ENCODE measurements at places on chromosomes 13 and 19.
A peak's percentile ranks its signal among the peaks of the same experiment; 100 is the strongest.

- DNase-seq, result no peak
Observed at GRCh38 chr19:8506402-8506957, 4.0 kb upstream of the PRAM1 start.

GRCh38 chr19:27936139-27936538 lies 1276.8 kb downstream of the UQCRFS1 start:
- DNase-seq, result no peak

DNA sequence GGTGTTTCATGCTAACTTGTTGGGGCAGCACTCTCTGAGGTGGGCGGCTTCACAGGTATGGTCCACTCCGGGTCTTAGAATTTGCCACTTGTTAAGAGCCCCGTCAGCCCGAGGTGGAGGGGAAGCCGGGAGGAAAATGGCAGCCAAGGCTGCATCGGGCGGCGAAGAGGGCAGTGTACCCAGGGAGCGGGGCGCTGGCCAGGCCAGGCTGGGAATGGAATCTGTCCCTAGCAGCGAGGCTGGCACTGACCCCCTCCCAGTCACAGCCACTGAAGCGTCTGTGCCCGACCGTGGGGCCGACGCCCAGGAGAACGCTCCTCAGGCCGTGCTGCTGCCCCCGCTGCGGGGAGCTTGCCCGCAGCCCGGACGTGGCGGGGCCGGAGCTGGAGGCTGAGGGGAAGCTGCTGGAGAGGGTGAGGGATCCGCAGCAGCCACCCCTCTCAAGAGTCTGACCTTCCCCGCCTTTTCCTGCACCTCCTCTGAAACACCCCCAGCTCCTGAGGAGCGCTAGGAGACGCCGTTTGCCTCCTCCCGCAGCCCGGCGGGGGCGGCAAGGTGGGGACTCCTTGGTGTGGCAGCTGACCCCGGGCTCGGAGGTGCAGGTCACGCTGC lies 313.8 kb upstream of the SPRY2 start:
- DNase-seq, result no peak

DNA sequence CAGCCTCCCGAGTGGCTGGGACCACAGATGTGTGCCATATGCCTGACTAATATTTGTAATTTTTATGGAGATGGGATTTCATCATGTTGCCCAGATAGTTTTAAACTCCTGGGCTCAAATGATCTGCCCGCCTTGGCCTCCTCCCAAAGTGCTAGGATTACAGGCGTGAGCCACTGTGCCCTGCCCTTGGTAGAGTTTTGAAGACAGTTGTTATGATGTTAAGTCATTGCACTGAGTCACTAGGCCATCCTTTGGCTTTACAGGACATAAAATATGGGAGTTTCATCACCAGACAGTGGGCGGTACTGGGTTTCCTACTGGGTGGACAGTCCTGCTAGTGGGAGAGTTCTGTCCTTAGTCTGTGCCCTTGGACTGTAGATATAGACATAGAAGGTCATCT lies 282.5 kb downstream of the ATP8A2 start:
- DNase-seq, result no peak

- DNase-seq, result no peak
Observed at GRCh38 chr19:16217716-16218451, 20.2 kb downstream of the AP1M1 start.

- DNase-seq, result no peak
Observed at GRCh38 chr13:109545931-109546330, 240.5 kb downstream of the IRS2 start.

DNA sequence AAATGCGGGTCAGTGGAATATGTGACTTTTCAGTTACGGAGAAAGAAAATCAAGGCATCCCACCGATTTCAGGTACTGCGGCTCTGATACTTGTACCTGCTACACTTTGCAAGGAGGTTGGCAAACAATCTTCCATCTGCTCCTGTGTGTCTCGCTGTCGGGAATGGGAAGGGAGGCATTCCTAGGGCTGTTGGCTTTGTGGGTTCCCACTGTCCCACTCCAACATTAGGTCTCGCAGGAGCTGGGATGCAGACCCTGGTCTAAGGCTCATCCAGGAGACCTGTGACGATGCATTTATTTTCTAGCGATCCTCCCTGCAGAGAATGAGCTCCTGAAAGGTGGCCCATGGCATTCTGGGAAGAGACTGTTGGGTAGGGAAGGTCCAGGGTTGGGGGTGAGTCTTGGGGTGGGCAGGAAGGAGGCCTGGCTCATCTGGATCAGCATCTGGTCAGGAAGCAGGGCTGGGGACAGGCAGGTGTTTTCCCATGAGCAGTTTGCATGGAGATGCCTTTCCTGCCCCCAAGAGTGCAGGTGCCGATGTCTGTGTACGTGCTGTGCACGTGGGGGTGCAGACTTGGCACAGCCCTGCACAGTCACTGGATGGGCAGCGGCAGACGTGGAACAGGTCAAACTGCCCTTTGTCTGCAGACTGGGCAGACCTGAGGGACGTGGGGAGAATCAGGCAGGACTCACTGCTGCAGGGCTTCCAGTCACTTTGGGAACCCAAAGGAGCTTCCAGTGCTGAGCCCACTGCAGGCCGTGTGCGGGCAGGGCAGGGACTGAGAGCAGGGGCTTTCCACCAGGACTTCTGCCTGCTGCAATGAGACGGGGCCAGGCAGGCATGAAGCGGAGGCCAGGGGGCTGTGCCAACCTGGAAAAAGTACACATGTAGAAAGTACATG lies 152.4 kb downstream of the TEX29 start:
- DNase-seq, result no peak

GRCh38 chr13:75864718-75865117 lies 228.6 kb downstream of the LMO7 start:
- DNase-seq, result no peak

DNA sequence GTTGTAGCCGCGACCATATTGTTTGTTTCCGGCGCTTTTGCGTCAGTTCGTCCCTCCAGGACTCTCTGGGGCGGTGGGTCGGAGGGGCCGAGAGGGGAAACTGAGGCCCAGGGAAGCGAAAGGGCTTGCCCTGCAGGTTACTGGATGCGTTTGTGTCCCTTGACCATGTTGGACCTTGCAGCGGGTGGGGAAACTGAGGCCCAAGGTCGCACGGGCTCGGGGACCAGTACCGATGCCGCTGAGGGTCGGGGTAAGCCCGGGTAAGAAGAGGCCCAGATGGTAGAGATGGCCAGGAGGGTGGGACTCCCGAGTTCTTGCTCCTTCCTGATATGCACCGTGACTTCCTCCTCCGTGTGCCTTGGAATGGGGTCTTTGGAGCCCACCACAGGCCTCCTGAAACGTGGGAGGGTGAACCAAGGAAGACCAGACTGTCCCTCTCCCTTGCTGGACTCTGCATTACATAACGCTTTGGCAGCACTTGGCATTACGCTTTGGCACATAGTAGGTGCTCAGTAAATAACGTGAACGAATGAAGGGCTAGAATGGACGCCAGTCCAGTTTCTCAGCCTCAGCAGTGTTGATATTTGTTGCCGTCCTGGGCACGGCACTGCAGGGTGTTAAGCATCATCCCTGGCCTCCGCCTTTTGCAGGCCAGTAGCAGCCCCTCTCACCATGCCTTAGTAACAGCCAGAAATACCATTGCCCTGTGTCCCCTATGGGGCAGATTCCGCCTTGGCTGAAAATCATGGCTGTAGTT lies 743 bp downstream of the CHAF1A start:
- no peak for DNase-seq

DNA sequence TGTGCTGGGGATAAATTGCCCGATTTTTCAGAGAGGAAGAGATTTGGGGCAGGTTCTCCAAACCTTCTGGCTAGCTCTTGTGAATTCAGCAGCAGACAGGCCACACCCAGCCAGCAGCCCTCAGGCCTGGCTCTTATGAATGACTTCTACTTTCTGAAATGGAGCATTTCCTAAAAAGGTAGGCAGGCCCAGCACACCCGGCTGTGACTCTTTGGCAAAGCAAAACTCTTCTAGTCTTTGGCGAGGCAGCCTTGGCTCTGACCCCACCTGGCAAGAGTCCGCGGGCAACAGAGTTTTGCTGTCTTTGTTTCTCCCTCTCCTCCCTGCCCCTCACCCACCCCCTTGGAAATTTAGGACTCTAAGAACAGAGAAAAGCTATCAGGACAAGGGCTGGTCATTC lies 221.2 kb downstream of the ZNF536 start:
- DNase-seq, result peak; percentile 36

DNA sequence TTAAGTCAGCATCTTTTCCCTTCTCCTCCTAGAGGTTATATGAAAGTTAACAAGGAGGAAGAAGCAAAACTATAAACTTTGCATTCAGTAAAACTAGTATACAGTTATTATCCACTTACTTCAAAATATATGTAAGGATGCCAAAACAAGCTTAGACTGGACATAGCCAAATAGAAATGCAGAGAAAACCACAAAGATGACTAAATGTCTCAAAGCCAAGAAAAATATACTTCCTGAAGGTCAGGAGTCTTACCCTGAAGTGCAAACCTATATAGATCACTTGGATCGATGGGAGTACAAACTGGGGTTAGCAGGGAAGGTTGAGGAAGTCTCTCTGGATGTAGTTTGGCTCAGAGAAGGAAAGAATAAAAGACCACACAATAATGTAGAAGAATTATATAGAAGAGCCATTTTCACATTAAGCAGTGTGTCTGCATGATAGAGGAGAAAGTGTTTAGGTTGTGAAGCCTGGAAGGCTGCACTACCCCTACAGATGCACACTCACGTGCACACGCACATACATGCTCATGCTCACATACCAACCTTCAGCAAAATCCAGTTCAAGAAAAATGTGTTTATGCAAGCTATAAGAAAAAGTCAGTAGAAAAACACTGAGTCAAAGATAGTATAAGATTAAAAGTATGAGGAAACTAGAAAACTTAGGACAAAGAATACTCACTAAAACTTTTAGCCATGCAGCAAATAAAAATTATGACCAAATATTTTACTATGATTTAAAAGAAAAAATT lies 112.1 kb upstream of the RXFP2 start:
- DNase-seq, result no peak

DNA sequence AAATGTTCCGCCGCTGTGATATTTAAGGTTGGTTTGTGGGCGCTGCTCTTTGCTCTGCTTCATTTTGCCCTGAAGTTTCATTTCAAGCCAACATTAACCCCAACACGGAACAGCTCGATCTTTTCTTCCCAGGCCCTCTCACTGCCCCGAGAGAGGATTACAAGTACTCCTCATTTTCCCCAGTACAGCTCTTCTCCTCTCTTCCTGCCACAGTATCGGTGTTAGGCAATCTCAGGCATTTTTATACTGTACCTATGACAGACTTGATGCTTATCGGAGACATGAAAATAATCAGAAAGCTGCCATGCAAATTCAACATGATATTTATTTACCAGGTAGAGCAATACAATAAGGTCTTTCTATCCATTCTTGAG lies 1.3 kb upstream of the EDNRB start:
- DNase-seq, result no peak

DNA sequence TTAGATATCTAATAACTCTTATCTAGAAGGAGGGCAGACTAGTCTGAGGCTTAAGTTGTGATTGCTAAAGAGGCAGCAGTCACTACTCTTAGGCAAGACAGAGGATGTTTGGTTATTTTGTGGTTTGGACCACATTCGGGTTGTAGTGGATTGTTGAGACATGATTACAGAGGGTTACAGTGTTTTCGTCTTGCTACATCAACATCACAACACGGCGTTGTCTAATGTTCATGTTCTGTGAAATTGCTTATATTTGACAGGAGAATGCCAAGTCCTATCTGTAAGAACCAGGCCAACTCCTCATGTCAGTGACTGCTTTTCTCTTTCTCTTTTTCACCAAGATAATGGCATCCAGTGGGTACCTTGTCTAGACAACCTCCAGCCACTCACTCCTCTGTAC lies 16.8 kb upstream of the TM9SF2 start:
- DNase-seq, result no peak

DNA sequence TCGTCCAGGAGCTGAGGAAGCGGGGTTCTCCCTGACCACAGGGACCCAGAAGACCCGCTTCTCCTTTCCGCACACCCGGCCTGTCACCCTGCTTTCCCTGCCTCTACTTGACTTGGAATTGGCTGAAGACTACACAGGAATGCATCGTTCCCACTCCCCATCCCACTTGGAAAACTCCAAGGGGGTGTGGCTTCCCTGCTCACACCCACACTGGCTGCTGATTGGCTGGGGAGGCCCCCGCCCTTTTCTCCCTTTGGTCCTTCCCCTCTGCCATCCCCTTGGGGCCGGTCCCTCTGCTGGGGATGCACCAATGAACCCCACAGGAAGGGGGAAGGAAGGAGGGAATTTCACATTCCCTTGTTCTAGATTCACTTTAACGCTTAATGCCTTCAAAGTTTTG lies 18.9 kb downstream of the VASP start:
- DNase-seq, result peak; percentile 53

GRCh38 chr13:26548205-26548765 lies 9.2 kb upstream of the WASF3 start:
- DNase-seq, result no peak

- no peak for DNase-seq
Observed at GRCh38 chr19:38691938-38692457, 44.5 kb downstream of the ACTN4 start.

DNA sequence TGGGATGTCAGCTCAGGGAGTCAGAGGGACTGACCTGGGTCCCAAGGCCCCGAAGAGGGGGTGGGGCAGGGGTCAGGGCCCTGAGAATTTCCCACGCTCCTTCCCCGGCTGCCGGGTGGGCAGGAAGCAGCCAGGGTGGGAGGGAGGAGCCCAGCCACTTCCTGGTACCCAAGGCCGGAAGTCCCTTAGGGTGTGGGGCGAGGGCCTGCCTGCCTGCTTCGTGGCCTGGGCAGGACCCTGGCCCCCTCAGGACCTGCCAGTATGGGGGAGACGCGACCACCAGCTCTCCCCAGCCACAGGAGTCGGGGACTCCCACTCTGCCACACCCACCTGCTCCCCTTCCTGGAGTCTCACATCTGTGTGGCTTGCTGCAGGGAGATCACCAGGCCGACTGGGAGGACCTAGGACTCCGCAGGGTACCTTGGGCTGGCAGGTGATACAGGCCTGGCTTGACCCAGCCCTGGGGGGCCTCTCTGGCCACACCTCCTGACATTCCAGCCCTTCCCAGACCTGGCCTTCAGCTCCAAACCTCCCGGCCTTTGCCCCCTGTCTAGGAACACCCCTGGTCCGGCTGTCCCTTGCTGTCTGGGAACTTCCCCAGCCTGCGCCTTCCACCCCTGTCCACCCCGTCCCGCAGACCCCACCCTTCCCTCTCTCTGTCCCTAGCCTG lies 9.8 kb upstream of the CIRBP start:
- no peak for DNase-seq
